ENCODE measurements at places on chromosomes 2 and 18.

- DNase-seq, result no peak
Measured at GRCh38 chr2:150374492-150374891, 113.0 kb downstream of the RND3 start.

- no peak for DNase-seq
Measured at GRCh38 chr2:241033994-241034393, 35.6 kb downstream of the SNED1 start.

- no peak for DNase-seq
Measured at GRCh38 chr2:48043746-48044145, 137.4 kb upstream of the FBXO11 start.

GRCh38 chr2:142065156-142065555 is 65.7 kb downstream of the LRP1B start:
- DNase-seq, result no peak

DNA sequence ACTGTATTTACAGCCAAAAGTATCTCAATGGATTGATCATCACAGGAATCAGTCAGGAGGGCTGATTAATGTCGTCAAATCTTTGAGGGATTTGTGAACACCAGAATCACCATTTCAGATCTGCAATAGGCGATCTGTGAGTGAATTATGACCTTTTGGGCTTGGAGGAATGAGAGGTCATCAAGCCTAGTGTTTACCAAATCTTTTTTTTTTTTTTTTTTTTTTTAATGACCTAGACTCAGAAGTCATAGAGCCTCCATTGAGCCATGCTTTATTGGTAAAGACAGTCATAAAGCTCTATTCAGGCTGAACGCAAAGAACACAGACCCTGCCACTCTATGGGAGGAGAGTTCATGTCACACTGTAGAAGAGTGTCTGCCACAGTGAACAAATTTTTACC is 97.7 kb downstream of the SOCS6 start:
- DNase-seq, result no peak

- peak; percentile 31 for DNase-seq
Measured at GRCh38 chr18:40108596-40108995, 1846.4 kb upstream of the PIK3C3 start.

DNA sequence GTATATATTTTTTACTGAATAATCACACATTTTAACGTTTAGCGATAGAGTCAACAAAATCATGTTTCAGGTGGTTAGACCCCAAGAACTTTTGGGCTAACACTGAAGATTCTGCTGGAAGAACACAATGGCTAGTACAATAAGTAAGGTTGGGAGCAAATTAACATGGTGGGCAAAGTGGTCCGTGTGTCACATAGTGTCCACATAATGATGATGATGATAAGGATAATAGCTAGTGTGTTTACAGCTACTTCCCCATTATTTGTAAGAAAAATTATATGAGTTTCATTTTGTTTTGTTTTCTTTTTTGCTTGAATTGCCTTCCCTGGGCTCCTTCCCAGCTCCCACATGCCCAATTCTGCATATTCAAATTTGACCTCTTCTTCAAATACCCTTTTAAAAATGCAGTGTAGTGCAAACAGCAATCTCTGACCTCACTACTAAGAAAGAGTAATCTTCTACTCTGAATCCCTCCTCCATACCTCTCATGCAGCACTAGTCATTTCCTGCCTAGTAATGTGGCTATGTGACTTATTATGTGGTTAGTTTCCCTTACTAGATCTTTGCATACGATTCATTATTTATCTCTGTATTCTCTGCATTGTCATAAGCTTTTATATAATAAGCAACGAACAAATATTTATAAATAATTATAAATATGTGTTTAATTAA is 16.9 kb upstream of the VPS54 start:
- DNase-seq, result peak; percentile 1

DNA sequence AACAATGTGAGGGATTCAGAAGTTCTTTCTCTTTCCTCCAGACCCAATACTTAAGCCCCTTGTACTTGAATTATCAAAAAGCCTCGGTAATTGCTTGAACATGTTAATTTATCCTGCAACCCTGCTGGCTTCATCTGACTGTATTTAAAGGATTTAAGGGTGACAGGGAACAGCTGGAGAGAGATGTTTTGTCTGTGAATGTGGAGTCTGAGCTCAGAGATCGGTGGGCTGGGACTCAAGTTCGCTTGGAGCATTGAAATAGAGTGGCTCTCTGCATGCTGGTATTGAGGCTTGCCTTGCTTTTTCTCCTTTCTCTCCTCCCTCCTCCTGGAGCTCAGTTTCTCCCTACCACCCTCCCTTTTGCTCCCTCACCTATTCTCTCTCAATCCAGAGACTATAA is 73.6 kb downstream of the BOD1L2 start:
- DNase-seq, result no peak

DNA sequence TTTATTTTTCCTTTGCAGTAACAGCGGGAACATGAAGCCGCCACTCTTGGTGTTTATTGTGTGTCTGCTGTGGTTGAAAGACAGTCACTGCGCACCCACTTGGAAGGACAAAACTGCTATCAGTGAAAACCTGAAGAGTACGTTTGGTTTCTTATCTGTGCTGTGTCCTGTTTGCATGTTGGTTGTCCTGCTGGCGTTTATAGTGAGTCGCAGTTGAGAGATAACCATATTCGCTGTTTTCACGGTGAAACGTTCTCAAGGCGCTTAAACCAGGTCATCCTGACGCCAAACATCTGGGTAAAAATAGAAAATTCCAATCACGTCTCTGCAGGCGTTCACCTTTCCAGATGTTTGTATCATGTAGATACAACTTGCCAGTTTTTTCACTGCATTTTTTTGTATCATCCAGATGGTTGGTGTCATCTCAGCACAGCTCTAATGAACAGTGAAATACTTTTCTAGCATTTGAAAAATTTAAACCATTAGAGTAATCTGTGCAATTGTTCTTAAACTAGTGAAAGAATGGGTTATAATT is 21.2 kb downstream of the CLUL1 start:
- no peak for DNase-seq

- no peak for DNase-seq
Measured at GRCh38 chr18:22250591-22250996, 81.2 kb downstream of the GATA6 start.

GRCh38 chr2:10564876-10565445 is 116.8 kb upstream of the ODC1 start:
- no peak for DNase-seq

DNA sequence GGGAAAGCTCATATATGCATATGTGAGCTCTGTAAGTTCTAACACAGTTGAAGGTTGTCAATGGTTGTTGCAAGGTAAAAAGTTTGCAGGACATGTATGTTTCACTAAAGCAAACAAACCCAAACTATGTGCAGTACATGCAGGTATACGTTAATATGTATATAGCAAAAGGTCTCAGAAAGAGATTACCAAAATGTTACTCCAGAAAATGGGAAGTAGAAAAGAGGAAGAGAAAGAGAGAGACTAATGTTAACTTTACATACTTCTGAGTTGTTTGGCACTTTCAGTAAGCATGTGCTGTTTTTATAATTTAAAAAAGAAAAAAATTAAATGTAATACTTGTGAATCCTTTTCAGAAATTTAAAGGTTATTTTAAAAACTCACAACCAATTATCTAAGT is 32.8 kb upstream of the PEX13 start:
- no peak for DNase-seq

GRCh38 chr2:80467262-80467811 is 162.8 kb upstream of the LRRTM1 start:
- DNase-seq, result no peak

DNA sequence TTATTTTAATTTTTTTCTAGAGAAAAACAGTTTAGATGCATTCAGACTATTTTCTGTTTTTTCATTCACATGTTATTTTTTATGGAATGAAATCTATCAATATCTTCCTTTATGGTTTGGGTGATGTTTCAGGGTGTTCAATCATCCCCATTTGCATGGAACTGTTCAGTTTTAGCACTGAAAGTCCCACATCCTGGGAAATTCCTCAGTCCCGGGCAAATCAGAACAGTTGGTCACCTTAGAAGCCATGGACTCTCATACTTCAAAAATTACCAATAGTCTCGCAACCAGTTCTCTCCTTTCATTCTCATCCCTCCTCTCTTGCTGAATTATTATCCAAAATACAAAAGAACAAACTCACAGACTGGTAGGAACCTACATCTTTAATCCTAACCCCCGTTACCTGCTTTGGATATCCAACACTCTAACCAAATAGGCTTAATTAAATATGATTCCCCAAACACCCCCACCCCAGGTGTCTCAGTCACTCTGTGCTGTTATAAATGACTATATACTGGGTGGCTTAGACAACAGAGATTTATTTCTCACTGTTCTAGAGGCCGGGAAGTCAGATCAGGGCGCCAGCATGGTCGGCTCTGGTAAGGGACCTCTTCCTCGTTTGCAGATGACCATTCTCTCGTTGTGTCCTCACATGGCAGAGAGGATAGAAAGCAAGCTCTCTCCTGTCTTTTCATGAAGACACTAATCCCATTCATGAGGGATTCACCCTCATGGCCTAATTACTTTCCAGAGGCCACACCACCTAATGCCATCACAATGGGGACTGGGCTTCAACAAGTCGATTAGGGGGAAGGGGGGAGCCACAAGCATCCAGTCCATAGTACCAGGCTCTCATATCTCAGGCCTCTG is 57.7 kb upstream of the SLC1A4 start:
- no peak for DNase-seq

GRCh38 chr18:48867978-48868377 is 82.8 kb downstream of the SMAD7 start:
- no peak for DNase-seq

- no peak for DNase-seq
Measured at GRCh38 chr2:2775018-2775417, 443.9 kb upstream of the MYT1L start.

- DNase-seq, result no peak
Measured at GRCh38 chr18:56481751-56482150, 156.6 kb downstream of the TXNL1 start.

DNA sequence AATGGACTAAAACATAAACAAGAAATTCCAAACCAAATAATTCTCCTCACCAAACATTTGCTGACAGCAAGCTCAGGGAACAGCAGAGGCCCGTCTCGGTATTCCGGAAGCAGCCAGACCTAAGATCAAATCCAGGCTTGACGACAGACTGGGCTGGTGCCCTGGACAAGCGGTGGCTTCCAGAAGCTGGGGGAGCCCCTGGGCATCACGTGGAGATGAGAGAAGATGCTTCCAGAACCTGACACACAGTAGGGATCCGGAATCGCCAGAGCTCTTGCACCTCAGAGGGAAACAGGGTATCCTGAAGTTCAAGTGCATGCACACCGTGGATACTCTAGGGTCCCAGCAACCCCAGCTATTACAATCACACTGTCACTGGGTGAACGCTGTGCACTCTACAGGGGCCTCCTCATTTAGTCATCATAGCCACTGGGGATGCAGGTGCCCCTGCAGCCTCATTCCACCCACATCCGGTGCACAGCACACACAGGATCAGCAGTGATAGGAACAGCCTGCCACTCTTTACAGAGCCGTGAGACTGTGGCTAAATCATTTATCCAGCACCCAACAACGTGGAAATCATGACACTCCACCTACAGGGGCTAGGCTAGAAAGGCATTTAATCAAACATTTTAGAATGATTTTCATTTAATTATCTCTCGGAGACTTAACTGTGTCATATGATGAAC is 102.6 kb downstream of the HDAC4 start:
- DNase-seq, result no peak

DNA sequence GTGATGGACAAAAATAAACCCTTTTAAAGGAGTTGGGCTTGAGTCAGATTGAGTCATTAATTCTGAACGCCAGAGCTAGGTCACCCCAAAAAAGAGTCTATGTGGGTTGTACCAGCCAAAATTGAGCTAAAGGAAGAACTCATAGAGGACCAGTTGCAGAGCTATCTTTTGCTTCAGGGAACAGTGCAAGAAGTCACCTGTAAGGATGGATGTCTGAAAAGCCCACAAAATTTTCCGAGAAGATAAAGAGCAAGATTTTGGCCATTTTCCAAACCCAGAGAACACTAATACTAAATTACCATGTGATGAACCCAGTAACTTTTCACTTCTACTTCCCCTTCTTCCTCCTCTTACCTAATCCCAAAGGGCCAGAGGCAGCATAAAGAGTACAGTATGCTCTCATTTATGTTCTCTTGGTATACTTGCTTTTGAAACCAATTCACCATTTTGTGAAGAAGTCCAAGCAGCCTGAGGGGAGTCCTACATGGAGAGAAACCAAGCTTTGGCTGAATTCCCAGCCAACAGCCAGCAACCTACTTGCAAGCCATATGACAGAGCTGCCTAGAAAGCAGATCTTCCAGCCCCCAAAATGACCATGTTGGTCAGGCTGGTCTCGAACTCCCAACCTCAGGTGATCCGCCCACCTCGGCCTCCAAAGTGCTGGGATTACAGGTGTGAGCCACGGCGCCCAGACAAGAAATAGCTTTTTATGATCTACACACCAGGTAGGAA is 551.7 kb downstream of the SATB2 start:
- no peak for DNase-seq

DNA sequence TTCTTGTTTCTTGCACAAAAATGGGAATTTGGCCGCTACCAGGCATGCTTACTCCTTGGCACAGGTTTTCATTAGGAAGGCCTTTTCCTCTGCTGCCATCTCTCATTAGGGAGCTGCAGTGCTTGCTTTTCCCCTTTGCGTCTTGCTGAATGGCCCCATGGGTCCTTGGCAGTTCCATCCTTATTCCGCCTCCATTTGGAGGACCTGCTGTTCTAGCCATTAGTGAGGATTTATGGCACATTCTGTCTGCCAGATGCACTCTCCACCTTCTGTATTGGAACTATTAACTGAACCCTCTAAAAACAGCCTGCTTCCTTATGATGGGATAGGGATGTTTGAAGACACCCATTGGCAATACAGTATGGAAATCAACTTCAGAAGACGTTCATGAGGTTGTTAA is 103.5 kb upstream of the NOSTRIN start:
- no peak for DNase-seq

DNA sequence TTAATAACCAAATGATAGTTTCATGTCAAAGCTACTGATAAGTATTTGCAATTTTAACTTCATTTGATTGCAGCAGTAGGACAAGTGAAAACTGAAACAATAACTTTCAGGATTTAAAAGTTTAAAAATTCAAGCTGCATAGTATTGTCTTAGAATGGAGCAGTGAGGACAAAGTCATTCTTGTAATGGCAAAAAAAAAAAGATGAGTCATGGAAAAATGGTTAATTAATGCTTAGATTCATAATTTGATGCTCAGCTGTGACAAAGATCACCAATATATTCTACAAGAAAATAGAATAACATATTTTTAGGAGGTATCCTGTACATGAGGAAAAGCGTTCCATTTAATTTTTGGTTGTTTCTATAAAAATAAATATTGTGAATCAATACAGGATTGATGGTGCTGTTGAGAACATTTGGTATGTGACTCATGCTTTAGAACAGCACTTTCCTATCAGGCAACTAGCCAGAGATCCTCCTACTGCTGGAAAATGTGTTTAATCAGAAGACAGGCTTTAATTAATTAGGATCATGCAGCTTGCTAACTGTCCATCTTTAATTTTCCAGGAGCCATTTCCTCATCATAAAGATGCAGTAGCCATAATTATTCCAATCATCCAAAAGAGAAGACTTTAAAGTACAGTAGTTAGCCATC is 239.0 kb upstream of the MMADHC start:
- DNase-seq, result no peak
